ENCODE measurements at places on chromosomes 3 and 15.

GRCh38 chr15:63381301-63382204 lies at the start of gene CA12:
Gene CA12 (minus strand): TSS chr15:63381846. CDS start chr15:63381720, 126 bp downstream.
- DNase-seq, result no peak

GRCh38 chr3:127256733-127257271 lies 31.0 kb downstream of the PRR20G start:
- no peak for DNase-seq

DNA sequence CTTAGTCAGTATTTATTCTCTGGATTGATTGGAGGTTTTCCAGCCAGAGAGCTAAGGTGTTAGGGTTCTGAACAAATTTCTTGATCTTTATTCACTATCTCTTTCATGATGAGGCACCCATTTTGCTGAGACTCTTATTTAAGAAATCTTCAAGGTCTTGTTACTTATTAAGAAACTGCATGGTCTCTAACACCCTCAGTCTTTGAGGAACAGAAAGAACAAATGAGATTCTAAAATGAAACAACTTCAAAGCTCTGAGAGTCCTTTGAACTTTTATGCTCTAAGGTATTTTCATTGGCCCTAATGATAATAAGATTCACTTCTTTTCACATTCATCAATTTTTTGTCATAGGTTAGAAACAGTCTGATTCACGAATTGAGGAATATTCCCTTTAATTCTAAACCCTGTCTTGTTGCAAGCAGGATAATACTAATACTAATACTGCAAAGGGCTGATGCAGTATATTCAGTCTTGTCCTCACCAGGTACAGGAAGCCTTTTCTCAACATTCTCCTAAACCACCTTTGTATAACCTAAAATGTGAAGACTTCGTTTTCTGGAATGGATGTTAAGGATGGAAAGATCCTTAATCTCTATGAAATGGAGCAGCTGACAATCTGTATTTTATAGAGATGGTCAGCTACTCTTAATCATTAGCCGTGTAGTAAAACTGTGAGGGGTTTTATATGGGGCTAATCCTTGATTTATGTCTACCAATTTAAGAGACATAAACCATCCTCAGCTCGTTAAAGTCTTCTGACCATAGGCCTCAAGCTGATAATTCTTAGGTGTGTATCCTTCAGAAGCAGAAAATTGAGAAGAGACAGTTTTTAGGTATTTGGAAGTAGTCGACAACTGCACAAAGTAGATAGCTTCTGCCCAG lies 198.3 kb downstream of the OTOL1 start:
- DNase-seq, result peak; percentile 17

DNA sequence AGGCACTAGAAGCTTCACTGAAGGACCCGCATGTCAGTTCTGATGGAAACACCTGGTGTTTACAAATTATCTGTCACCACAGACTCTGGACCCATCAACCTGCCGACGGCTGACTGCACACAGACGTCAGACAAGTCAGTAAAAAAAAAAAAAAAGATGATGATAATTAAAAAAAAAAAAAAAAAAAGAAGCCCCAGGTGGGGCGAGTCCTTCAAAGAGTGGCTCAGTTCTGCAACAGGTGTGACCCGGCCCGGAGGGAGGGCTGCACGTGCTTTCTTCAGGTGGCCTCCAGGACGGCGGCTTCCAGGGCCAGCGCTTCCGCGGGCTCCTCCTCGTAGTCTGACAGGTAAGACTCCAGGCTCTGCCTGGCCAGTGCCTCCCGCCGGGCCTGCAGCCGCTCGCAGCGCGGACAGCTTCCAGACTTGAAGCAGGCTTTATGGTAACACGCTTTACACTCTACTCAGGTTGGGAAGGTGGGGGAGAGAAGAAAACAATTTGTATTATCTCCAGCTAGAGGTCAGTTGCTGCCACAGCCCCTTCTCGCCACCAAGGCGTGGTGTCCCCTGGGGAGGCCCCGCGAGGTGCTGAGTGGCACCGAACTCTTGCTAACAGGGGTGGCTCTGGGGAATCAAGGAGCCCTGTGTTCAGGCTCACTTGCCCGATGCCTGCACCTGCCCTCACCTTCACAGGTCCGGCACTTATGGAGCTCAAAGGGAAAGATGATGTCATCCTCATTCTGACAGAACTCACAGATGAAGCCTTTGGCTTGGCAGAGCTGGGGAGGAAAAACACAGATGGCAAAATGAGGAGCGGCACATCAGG lies 61.8 kb downstream of the RUBCN start:
- no peak for DNase-seq

DNA sequence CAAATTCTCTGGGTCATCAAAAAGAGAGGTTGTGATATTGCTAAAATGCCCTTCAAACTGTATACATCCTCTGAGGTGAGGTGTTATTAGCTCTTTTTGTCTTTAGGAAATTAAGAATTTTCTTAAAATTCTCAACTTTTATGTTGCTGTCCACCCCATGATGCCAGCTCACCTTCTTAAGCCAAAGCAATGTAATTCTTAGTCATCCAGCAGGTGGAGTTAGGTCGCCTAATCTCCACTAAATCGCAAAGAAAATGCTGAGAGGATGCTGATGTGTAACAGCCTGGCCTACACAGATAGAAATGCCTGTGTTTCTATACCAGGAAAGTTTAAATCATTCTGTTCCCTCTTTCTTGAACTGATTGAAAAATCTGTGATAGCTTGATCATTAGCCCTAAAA lies 770.2 kb upstream of the ALCAM start:
- peak; percentile 6 for DNase-seq

GRCh38 chr3:146814601-146815315 lies 209.6 kb upstream of the PLSCR5 start:
- DNase-seq, result no peak

DNA sequence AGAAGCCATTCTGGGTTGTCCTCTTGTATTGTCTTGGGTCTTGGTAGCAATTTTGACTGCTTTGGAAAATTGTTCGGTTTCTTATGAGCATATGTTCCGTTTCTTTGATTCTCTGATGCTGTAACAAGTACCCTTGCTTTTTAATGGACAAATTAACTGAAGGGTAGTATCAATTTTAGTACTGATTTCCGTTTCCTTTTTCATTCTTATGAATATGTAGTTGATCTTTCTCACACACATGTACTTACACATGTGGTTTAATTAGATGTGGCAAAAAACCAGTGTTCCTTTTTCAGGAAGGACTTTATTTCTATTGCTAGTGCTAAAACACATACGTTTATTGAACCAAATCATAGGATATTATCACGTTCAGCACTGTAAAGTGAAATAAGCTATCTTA lies 119.1 kb downstream of the TCF12 start:
- no peak for DNase-seq

- DNase-seq, result peak; percentile 60
Measured at GRCh38 chr15:29631076-29632070, 190.9 kb downstream of the TJP1 start.

DNA sequence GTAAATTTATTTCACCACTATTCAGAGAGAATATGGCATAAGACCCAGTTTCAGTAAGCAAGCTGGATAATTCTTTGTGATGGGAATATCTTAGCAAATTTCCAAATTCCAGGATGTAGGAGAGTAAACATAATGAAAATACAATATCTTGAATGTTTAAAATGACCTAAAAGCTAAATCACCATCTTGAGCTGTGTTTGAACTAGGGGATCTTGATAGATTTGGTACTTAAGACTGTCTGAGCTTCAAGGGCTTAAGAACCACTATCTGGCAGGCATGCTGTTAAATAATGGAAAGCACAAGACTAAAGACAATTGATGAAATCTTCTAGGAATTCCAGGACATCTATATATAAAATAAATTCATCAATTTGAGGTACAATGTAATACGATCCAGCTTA lies 217.7 kb downstream of the ATP8B4 start:
- DNase-seq, result no peak

DNA sequence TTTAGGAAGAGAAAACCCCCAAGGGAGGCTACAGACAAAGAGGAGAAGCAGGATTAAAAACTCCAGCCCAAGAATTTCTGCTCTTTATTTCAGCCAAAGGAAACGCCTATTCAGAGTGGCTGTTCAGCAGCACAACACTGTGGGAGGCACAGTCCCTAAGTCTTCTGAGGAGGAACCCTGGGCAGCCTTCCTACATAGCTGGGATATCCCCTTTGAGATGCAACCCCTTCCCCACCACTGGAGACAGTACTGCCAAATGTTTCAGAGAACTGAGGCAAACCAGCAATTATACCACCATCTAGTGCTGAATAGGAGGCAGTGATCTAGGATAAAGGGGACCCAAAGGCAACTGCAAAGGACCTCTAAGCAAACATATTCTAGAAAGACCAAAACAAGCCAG lies 168.1 kb downstream of the VPS13C start:
- DNase-seq, result no peak

- DNase-seq, result no peak
Measured at GRCh38 chr3:124362455-124362854, 367.8 kb upstream of the UMPS start.

GRCh38 chr15:36130641-36131310 lies 448.6 kb upstream of the CDIN1 start:
- no peak for DNase-seq

DNA sequence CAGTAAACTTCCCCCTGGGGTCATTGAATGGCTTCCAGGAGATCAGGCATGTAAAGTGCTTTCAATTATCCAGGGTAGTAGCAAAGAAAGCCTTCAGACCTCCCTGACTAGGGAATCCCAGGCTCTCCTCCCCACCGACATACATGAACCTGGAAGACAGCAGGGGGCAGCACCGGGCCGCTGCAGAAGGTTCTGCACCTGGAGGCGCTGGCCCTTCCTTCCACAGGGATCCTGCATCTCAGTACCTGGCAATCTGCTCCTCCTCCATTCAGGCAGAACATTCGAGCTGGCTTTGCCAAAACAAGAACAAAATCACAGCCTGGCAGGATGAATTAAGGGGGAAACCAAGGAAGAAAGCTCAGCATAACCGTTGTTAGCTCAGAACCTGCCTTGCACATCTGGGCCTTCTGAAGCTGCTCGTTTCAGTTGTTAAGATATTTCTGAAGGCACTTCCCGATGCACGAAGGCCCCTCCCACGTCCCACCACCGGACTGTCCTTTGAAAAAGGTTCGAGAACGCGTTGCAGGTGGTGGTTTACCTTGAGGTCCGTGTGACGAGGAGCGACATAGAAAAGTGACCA lies 237.7 kb downstream of the SLCO3A1 start:
- DNase-seq, result no peak

GRCh38 chr3:105938806-105939205 lies 70.0 kb upstream of the CBLB start:
- no peak for DNase-seq

DNA sequence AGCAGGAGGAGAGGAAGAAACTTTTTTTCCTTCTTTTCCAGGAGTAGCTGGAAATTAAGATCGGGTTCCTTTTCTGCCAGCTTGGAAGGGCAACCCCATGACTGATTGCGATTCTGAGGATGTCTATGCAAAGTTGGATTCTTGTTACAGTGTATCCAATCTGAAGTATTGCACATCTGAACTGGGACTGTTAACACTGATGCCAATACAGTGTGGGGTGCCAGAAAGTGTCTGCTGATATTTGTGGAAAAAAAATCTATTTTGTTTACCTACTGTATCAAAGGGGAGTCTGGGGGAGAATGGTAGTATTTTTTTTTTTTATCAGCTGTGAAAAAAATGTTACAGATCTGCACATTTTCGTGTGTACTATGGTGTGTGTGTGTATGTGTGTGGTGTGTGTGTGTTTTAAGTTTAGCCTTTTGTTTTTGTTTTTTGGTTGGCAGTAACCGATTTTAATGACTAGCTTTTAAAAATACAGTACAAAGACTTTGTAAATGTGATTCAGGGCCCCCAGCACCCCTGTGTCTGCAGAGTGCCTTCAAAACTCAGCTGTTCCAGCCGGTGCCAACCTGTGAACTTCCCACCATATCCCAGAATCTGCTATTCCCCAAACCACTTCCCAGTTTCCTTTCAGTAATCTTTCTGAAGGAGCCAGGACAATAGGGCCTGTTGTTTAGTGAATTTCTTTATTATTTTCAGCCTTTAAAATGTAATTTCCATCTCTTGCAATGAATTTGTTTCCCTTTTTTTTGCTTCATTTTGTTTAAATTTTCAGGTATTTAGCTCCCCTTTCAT lies 1.9 kb downstream of the RAP2B start:
- no peak for DNase-seq

- DNase-seq, result no peak
Measured at GRCh38 chr3:119690043-119690656, 12.7 kb upstream of the CFAP91 start.

DNA sequence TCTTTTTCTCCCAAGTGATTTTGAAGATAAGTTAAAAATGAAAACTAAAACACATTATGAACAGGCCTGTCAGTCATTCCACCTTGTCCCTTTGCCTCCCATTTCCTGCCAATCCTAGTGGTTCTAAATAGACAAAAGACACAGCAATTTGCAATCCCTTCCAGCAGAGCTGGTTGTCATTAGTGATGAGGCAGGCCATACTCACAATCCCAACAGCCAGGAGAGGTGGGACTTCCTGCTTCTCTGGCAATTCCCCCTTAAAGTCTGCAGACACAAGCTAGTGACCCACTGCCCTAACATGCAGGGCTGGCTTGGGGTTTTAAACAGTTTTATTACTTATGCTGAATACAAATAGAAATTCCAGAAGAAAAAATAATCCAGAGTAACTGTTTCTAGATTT lies 38.4 kb upstream of the RBP1 start:
- DNase-seq, result no peak

DNA sequence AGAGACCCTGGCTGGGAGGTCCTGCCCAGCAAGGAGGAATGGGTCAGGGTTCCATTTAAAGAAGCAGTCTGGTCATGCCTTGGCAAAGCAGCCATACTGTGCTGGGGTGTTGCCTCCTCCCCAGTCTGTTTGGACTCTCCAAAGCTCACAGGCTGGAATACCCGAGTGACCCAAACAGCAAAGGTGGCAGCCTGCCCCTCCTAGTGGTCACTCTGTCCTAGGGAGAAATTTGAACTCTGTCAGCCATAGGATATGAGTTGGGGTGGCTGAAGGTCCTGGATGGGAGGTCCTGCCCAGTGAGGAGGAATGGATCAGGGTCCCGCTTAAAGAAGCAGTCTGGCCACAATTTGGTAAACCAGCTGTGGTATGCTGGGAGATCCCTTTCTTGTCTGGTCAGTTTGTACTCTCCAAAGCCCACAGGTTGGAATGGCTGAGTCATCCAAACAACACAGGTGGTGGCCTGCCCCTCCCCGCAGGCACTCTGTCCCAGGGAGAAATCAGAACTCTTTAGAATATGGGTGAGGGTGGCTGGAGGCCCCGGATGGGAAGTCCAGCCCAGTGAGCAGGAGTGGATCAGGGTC lies 45.0 kb downstream of the CCR1 start:
- DNase-seq, result no peak

DNA sequence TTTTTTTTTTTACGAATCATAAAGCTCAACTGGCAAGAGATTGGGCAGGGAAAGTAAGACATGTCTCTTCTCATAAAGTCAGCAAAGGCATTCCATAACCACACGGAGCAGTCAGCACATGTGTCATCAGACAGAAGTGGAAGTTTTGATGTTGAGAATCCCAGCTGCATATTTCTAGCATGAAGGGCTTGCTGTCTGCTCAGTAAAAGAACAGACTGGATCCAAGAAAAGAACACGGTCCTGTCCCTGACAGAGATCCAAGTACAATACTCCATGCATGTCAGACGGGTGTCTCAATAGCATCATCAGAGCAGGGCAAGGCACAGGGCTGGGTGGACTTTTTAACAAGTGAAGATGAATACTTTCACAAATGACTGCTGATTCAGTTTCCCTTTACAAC lies 38.2 kb downstream of the ABI3BP start:
- DNase-seq, result no peak
